ENCODE measurements at places on chromosomes 16 and 17.
A peak's percentile ranks its signal among the peaks of the same experiment; 100 is the strongest.

GRCh38 chr17:82531431-82531881 lies 11.9 kb downstream of the FOXK2 start:
- DNase-seq, result peak; percentile 91

GRCh38 chr17:41653421-41653820 lies 29.0 kb upstream of the KRT17 start:
- no peak for DNase-seq

GRCh38 chr17:46194393-46195216 lies 1.4 kb upstream of the KANSL1 start:
- DNase-seq, result peak; percentile 54

DNA sequence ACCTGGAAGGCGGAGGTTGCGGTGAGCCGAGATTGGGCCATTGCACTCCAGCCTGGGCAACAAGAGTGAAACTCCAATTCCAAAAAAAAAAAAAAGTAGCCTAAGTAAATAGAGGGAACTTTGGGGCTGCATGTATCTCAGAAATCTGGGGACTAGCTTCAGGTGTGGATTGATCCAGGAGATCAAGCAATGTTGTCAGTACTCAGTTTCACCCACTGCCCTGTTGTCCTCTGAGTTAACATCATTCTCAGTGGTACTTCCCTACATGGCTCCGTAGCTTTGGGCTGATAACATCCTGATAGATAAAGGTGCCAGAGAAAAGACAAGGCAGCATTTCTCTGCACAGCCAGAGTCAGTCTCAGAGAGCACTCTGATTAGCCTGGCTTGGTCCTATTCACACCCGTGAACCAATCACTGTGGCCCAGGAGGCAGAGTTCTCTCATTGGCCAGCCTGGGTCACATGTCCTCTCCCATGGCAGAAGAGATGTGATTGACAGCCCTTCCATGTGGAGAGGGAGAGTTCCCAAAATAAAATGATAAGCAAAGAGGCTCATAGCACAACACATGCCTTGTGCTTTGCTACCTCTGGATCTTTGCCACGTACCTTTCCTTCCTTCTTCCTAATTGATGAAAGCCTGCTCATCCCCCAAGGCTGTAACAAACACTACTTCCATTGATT lies 99.6 kb downstream of the ABCC1 start:
- no peak for DNase-seq

- peak; percentile 84 for DNase-seq
Measured at GRCh38 chr16:89495121-89495520, 4.8 kb upstream of the ANKRD11 start.

DNA sequence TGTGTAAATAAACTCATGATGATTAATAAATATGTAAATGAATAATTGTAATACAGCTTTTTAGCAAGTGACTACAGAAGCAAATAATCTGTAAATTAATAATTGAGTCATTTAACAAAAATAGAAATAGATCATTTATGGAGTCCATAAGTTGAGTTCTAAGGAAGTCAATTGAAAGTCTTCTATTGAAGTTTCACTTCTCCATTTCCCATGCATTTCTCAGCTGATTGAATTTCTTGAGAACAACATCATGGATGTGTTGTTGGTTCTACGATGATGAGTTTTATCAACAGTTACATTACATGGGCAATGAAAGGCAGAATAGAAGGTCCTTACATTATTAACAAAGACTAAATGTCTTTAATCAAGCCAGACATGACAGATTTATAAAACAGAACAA lies 290.4 kb downstream of the MAP2K6 start:
- no peak for DNase-seq

GRCh38 chr17:63927464-63928171 lies 4.5 kb downstream of the CD79B start:
- DNase-seq, result no peak

GRCh38 chr16:15973421-15973820 lies 24.0 kb downstream of the ABCC1 start:
- peak; percentile 81 for DNase-seq

- peak; percentile 17 for DNase-seq
Measured at GRCh38 chr16:1743376-1744337, 27.7 kb downstream of the NME3 start.

GRCh38 chr17:16243801-16244567 lies 27.0 kb downstream of the PIGL start:
- no peak for DNase-seq

- no peak for DNase-seq
Measured at GRCh38 chr16:81567087-81567486, 122.5 kb downstream of the CMIP start.

DNA sequence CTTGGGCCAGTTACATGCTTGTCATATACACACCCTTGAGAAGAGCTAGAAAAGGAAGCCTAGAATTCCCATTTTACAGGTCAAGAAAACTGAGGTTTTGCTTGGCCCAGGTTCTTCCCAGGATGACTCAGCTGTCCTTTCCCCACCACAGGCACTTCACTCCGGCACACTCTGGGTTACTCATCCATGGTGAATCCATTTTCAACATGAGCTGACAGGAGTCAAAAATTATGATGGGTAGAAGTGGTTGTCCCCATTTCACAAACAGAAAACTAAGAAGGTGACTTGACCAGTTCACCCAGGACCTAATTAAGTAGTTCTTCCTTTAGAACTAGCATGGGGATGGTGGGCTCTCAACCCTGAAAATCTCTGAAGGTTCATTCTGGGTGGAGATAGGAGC lies 67.2 kb downstream of the USP22 start:
- DNase-seq, result peak; percentile 31

- DNase-seq, result no peak
Measured at GRCh38 chr16:84331998-84332780, 36.1 kb upstream of the ATP2C2 start.

GRCh38 chr16:66856801-66857200 lies 12.6 kb downstream of the CA7 start:
- no peak for DNase-seq

GRCh38 chr16:23061669-23062068 lies 87.6 kb downstream of the USP31 start:
- DNase-seq, result no peak

- DNase-seq, result no peak
Measured at GRCh38 chr16:17306745-17307144, 164.0 kb downstream of the XYLT1 start.

GRCh38 chr17:32609085-32609484 lies 122.3 kb downstream of the CDK5R1 start:
- no peak for DNase-seq

DNA sequence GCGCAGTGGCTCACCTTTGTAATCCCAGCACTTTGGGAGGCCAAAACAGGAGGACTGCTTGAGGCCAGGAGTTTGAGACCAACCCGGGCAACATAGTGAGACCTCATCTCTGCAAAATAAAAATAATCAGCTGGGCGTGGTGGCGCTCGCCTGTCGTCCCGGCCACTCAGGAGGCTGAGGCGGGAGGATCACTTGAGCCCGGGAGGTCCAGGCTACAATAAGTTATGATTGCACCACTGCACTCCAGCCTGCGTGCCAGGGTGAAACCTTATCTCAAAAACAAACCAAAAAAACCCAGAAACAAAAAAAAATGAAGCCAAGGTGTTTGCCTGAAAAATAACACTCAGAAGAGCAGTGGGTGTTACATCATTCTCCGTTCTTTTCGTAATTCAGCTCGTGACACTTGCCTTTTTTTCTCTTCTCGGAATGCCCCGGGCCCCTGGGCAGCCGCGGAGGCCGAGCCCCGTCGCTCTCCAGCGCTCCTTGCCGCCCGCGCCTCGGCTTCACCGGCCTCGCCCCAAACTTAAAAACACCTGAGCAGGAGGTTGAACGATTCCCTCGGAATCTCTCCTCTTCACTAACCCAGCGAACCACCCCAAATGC lies 17.0 kb downstream of the PRCD start:
- peak; percentile 63 for DNase-seq

DNA sequence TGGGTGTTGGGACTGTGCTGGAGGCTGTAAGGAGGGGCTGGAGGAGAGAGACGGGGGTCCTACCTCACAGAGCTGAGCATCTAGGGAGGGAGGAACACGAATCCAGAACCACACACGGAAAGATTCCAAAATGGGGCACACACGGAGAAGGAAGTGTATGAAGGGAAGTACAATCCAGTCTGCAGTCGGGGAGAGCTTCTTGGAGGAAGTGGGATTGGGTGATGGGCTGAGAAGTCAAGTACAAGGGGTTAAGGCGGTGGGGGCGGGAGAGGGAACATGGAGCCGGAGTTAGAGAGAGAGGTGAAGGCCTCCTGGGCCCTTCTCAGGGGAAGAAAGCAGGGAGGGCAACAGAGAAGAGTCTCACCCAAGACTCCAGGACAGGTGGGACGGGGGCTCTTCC lies 107.5 kb upstream of the CREBBP start:
- no peak for DNase-seq

- DNase-seq, result peak; percentile 85
Measured at GRCh38 chr17:15981646-15982580, 17.6 kb downstream of the ZSWIM7 start.

DNA sequence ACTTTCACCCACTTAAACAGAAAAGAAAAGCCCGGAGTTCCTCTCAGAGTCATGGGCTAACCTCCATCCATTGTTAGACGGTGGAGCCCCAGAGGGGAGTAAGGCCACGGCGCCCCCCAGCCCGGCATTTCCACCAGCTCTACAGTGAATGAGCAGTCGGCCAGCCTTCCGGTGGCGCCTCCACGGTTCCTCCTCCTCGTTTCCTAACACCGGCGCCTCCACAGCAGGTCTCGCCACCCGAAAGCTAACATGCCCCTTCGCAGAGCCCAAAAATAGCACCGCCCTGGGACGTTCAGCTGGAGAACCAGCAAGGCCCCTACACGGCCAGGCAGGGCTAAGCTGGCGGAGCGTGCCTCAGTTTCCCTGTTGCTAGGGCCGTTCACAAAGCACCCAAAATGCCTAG lies 858 bp downstream of the MMD start:
- DNase-seq, result peak; percentile 36

GRCh38 chr16:734208-734980 lies 6.4 kb downstream of the CIAO3 start:
- no peak for DNase-seq

- peak; percentile 28 for DNase-seq
Measured at GRCh38 chr17:885971-886571, 93.5 kb downstream of the NXN start.

- no peak for DNase-seq
Measured at GRCh38 chr17:66678827-66679226, 156.1 kb upstream of the CACNG5 start.

DNA sequence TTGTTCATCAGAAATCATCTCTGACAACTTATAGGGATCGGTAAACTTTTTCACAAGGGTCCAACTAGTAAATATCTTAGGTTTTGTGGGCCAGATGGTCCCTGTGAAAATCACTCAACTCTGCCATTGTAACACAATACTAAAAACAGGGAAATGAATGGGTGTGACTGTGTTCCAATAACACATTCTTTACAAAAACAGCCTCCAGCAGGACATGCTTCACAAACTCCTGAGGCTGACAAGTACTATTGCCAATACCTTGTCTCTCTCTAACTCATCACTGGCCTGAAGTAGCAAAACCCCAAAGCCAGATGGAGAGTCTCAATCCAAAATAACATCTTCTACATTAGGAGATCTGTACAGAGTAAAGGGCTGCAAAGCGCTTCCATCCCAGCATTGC lies 312.3 kb downstream of the TOX3 start:
- no peak for DNase-seq

DNA sequence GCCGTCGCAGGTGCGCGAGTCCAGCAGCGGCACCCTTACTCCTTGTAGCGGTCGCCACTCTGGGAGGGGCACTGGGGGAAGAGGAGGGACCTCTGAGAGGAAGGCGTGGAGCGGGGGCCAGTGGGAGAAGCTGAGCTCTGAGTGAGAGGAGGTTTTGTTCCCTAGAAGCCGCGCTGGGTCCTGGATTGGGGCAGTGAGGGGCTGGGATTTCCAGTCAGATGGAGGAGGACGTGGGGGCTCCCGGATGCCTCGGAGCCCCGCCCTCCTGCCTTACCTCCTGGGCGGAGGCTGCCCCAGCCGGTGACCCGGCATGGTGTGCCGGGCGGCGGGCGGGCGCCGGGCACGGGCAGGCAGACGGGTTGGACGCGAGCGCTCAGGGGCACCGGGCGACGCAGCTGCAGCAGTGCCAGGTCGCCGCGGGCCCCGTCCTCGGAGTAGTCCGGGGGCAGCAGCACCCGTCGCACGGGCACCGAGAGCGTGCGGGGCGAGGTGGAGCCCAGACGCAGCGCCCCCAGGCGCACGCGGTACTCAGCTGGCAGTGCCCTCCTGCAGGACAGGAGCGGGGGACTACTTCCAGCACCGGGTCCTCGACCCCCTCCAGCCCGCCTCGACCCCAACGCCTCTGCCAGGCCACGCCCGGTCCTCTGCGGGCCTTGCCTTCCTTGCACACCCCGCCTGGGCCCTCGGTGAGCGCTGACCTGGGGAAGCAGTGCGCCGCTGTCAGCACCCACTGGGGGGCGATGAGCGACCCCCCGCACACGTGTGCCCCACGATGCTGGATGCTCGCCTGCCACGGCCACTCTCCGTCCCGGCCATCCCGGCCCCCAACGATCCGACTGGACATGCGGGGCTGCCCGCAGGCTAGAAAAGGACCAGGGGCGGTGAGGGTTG lies 2.0 kb downstream of the PRSS33 start:
- DNase-seq, result no peak

- peak; percentile 32 for DNase-seq
Measured at GRCh38 chr17:47698749-47699535, 5.0 kb downstream of the TBKBP1 start.

DNA sequence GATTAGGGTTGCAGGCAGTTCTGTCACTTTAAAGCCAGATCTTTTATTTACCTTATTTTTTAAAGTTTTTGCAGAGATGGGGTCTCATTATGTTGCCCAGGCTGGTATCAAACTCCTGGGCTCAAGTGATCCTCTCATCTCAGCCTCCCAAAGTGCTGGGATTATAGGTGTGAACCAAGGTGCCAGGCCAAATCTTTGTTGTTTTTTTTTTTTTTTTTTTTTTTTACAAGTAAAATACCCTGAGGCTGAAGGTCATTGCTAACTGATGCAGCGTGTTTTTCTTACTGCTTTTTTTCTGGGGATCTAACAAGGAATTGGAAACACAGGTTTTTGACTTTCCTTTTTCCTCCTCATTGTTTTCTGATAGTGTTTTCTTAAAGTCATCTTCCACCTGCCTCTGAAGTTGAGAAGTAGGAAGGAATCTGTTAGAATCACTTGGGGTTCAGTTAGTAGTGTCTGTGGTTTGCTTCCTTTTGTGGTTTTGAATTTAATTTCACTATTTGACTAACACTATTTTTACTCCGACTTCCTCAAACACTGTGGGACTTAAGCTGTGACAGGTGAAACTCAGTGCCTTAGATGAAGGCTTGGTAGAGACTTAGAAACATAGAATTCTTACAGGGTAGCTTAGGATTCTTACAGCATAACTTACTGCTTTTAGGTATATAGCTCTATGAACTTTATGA lies 22.2 kb downstream of the CLTC start:
- DNase-seq, result no peak

GRCh38 chr16:86387468-86388440 lies 122.6 kb upstream of the FOXF1 start:
- DNase-seq, result peak; percentile 100

DNA sequence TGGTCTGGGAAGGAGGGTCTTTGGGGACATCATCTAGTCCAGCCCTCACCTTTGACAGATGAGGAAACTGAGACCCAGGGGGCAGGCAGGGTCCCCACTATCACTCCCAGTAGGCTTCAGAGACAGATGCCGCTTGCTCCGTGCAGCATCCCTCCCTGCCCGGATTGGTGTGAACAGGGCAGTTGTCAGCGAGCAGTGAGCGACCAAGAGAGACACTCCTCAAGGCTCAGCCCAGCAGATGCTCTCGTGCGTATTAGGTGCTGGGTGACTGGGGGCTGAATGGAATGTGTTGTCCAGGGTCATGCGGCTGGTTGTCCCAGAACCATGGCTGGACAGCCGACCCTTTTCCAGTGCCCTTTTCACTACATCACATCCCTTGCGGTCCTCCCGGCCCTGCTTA lies 49.0 kb downstream of the MPRIP start:
- DNase-seq, result no peak
